ENCODE measurements at places on chromosomes 7 and 10. TPM values are rescaled to one million over a fixed set of nuclear protein-coding genes. Genes with fewer than 3 reads are reported as not detected.

SEMA4G gene
- total RNA-seq: 15.3 TPM

VENTX gene
- 3.0 TPM for total RNA-seq

SH2B2 gene
- total RNA-seq: 9.9 TPM

CUEDC2 gene
- 101 TPM for total RNA-seq

RELN gene
- 168 TPM for total RNA-seq

All from sciatic nerve (tissue), 2 donors.